ENCODE measurements at places on chromosomes 7 and 10.

DNA sequence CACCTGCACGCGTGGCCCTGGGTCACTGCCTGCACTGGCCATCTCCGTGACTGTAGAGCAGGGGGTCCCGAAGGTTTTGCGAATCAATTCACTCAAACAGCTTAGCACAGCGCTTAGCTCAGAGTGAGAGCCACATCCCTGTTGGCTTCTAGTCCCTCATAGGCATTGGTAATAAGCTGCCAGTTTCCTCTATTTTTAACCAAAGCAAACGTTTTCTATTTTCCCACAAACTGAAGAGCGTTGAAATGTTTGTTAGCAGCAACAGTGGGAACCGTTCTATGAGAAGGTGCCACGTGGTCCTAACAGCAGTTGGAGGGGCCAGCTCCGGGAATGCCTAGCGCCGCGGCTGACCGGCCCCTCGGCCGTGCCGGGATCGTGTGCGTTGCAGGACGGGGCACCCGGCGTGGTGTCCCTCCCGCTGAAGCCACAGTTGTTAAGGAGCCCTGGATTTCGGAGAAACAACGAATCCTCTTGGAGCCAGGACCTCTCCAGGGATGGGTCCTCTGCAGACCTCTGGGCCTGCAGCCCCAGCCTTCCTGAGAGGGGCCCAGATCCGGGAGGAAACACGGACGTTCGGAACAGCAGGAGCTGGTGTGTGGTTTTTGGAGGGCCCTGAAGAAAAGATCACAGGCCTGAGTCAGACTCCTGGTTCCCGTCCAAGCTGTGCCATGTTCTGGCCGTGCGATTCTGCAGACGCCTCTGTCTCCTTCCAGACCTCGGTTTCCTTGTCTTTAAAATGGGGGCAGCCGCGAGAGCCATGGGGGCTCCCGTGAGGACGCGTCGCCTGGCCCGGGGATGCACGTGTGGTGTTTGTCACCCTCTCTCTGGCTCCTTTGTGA lies 40.3 kb downstream of the FAM20C start:
- no peak for DNase-seq

GRCh38 chr10:98458809-98459784 lies 12.4 kb upstream of the HPS1 start:
- DNase-seq: no peak

- DNase-seq: no peak
These were observed 3.7 kb downstream of the PLPP4 start for GRCh38 chr10:120460776-120461175.

DNA sequence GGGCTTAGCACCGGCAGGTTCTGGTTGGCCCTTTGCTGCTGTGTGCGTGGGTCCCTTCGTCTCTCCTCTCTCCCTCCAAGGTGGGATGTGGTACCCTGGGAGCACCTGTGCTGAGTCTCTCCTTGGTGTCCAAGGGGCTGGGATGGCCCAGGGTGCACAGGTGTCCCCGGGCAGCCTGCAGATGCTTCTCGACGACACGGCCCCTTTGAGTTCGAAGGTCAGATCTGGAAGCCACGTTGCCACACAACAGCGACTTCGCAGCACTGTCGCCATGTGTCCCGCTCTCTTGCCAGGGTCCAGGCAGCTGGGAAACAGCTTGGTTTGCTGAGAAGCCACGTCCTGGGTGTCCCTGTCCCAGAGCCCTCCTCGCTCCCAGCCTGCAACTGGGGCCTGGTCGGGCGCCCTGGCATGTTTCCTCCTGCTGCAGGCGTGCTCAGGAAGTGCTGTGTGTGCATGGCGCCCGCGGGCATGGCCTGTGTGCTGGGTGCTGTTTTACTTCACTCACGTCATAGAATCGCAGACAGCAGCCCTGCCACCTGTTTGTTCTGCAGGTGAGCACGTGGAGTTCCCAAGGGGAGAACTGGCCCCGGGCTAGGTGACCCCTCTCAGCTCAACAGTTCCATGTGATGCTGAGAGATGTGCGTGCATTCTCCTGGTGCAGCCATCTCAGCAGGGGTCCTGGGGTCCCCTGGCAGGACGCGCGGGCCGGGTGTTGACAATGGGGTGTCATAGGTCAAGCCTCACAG lies 70.9 kb downstream of the DNAJB6 start:
- DNase-seq: no peak

GRCh38 chr7:101803203-101804087 lies 14.0 kb upstream of the CUX1 start:
- DNase-seq: no peak

GRCh38 chr7:47951374-47951773 lies 3.1 kb upstream of the PKD1L1 start:
- DNase-seq: no peak

DNA sequence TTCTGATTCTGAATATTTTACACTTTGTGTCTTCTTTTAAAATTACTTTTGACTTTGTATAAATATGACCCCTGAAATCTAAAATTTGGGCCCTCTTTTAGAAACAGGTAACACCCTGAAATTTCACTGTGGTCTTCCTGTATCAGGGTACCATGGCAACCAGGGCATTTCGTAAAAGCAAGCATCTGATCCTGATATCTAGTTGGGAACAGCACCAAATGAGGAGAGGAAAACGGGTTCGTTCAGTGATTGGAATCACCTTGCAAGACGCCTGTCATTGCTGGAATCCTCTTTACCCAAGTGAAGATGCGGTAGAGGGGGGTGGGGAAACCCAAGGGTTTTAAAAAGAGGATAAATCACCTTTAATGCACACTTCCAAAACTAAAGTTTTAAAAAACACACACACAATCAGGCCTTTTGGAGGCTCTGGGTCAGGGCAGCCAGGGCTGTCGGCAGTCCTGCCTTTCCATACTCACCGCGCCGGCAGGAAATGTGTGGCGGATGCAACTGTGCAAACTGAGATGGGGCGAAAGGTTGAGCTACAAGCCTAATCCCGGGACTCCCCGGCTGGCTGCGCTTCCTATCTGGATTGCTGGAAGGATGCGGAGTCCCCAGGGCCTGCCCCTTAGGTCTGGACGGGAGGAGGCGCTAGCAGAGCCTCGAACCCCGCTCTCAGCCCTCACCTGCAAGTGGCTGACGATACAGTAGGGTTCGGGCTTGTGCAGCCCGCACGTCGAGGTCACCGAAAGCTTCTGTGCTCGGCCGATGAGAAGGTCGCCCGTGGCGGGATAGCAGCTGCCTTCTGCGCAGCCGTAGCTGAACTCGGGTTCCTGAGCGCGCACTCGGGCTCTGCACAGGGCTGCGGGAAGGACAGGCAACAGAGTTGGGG lies 1.8 kb downstream of the LAMB1 start:
- peak; percentile 17 for DNase-seq

GRCh38 chr7:44064791-44065430 lies 456 bp downstream of the PGAM2 start:
- DNase-seq: no peak

DNA sequence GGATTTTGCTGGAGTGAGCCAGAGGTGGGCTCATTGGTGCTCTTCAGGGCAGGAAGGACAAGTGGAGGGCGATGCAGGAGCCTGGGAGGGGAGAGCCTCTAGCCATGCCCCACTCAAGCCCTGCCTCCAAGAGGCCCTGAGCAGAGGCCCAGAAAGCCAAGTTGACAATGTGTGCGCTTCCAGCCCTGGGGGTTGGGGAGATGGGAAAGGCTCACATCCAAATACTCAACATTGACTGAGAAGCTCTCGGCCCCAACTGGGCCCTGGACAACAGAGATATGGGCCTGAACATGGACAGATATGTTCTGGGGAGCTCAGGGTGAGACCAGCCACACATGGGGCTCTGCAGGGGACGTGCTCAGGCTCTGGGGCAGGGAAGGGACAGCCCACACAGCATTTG lies 39.0 kb downstream of the FRMPD2 start:
- no peak for DNase-seq

- DNase-seq: no peak
These were observed 2.6 kb upstream of the MBL2 start for GRCh38 chr10:52775132-52775647.

- no peak for DNase-seq
These were observed 29.1 kb upstream of the NRBF2 start for GRCh38 chr10:63103971-63104409.

- DNase-seq: no peak
These were observed 167.3 kb upstream of the MYO3A start for GRCh38 chr10:25766687-25767221.

DNA sequence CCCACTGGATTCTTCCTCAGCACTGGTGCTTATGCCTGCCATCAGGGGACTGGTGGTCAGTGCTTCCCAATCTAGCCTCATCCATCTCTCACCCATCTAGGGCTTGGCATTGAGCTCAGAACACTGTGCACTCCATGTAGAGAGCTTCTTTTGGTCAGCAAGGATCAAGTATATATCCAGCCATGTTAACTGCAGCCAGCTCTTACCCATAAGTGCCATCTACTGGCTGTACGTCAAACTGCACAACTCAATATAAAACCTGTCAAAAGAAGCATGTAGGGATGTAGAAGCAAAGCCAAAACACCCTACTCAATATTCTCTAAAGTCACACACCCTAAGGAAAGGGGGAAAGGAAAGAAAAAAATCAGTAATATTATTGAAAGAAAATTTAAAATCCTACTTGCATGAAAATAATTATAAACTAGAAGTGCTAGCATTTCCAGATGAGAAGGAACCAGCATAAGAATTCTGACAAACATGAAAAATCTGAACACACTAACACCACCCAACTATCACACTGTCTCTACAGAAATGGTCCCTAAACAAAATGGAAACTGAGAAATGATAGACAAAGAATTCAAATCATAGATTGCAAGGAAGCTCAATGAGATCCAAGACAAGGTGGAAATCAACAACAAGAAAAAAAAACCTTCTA lies 531.1 kb upstream of the STEAP1 start:
- DNase-seq: peak; percentile 29

GRCh38 chr10:47360419-47361040 lies 12.4 kb downstream of the RBP3 start:
- no peak for DNase-seq

DNA sequence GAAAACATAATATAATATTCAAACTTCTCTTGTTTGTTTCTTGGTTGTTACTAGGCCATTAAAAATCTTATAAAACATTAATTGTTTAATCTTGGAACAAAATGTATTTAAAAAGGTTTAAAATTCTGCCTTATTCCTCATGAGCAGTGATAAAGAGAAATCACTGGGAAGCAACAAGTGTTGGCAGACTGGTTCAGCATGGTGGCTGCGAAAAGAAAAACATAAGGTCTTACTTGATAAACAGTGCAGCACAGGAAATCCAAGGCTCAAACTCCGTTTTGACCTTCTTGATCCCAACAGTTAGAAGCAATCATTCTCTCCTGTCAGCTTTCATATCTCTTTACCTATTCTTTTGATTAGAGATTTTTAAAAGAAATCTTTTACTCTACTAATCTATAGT lies 530.8 kb downstream of the CNTNAP2 start:
- no peak for DNase-seq

- no peak for DNase-seq
These were observed 182.4 kb downstream of the PTEN start for GRCh38 chr10:88045656-88046415.

GRCh38 chr10:95531994-95532399 lies 29.2 kb downstream of the SORBS1 start:
- no peak for DNase-seq

DNA sequence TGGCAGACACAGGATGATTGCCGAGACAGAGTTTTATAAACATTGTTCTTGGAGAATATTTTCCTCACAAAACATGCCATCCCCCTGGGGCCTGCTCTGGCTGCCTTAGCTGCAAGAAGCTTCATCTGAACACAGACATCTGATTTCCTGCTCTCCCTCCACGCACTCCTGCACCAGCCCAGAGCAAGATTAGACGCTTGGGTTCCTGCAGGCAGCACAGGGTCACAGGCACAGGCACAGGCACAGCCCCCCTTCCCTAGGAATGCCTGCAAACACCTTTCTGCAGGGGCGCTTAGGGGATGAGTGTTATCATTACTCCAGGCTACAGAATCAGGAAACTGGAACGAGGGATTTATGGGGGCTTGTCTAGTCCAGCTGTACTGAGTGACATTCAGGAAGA lies 450.3 kb downstream of the GRID1 start:
- DNase-seq: no peak

GRCh38 chr10:4181081-4181480 lies 396.1 kb upstream of the KLF6 start:
- DNase-seq: no peak

DNA sequence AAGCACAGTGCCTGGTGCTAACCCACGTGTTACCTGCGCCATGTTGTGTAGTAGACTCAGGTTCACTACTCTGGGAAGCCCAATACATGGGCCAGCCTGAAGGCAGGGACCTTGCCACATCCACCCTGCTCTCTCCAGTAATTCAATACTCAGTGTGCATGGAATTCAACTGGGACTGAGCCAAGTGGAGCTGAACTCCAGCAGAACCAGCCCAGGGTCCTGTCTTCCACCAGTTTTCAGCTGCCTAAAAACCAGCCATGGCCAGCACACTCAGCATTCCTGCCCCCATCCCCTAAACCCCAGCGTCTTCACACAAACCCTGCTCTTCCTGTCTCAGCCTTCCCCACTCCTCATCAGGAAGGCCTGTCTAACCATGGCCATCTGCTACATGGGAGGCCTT lies 15.4 kb downstream of the FGF8 start:
- DNase-seq: no peak

DNA sequence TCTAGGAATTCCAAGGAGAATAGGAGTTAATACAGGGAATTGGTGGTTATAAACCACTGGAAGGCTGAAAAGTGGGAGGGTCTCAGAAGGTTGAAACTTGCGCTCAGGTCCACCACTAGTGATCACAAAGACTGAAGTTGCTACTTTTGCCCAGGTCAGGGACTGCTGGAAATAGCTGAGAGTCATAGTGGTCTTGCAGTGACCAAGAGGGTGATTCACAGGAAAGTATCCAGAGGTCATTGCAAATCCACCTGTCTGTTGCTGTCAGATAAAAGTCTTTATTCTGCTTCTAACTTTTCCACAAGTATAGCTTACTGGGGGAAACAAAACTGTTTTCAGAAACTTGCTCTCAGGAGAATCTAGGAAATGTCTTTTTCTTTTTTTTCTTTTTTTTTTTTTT lies 211.5 kb upstream of the PRSS1 start:
- DNase-seq: no peak

DNA sequence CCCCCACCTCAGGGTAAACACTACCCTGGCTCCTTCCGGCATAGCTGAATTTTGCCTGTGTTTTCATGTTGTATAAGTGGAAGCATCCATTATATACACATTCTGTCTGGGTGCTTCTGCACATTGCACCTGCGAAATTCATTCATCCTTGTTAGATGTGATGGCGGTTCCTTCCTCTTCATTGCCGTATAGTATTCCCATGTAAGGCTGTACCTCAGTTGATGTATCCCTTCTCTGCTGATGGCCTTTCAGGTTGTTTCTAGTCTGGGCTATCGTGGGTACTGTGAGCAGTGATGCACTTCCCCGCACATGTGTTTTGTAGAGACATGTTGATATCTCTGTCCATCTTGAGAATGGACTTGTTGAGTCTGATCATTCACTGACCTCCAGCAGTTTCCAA lies 28.9 kb downstream of the ELFN1 start:
- DNase-seq: no peak

DNA sequence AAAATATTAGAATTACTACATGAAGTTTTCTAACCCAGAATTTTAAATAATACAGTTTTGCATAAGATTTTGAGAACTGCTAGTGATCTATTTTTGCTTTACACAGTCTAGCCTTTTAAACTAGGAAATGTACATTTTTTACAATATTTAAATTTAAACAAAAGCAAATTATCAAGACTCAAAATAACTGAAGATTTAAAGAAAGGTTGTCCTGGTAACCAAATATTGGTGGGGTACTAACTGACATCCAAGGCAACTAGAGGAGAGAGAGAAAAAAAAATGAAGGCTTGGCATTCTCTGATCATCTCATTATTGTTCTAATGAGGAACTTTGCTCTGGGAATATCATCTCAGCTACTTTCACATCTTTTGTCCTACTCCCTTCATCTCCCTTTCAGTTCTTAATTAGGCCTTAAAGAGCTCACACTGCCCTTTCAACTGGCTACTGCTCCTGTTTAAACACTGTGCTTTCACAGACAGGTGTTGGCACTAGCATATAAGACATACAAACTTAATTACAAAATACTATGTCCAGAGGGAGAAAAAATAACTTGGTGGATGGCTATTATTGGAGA lies 33.7 kb downstream of the RAB11FIP2 start:
- no peak for DNase-seq

Data from NCI-H1105 (cell line).